ENCODE measurements at places on chromosomes 16 and 17.
A peak's percentile ranks its signal among the peaks of the same experiment; 100 is the strongest.

- no peak for DNase-seq
These were observed 335.1 kb downstream of the CPPED1 start for GRCh38 chr16:12468552-12468951.

DNA sequence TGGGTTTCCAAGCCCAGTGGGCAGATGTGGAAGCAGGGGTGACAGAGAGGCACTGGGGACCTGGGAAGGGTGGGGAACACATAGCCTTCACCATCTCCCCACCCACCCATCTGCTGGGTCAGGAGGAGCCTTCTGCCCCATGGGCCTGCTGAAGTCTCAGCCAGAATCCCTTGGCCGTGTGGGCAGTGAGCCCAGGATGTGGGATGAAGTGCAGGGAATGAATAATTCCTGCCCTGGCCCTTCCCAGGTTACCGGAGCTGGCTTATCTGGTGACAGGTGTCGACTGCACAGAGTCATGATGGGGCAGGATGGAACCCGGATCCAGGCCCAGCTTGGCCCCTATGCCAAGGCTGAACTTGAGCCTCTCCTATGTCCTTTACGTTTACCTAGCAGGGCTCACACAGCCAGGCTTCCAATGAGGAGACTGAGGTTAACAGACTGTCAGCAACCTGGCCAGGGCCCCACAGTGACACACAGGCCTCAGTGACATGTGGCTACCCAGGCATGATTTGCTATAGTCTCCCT, 17.5 kb downstream of the ATP2A3 start:
- no peak for DNase-seq

GRCh38 chr17:6643451-6644125, 2.7 kb downstream of the TXNDC17 start:
- DNase-seq, result no peak

GRCh38 chr17:45048795-45049563, 2.5 kb downstream of the DCAKD start:
- DNase-seq, result no peak

- peak; percentile 69 for DNase-seq
These were observed 4.2 kb downstream of the PITPNA start for GRCh38 chr17:1558401-1558800.

- DNase-seq, result peak; percentile 82
These were observed 46.4 kb downstream of the SLFN5 start for GRCh38 chr17:35289222-35289621.

DNA sequence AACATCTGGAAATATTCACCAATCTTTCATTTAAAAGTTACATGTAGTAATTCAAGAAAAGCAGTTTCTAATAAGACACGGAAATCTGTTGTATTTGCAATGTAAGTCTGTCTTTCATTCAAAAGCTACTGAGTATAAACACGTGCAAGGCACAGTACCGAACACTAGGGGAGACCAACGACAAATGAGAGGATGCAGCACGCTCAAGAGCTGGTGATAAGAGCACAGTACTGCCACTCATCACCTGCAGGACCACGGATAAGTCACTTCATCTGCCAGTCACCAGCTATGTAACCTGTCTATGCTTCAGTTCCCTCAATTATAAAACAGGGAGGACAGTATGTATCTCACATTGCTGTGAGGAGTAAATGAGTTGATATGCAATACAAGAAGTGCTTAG, 67.1 kb downstream of the CLEC18A start:
- peak; percentile 2 for DNase-seq

GRCh38 chr17:42428141-42428944, 5.3 kb upstream of the CAVIN1 start:
- peak; percentile 70 for DNase-seq

- no peak for DNase-seq
These were observed 20.4 kb downstream of the ALOX12B start for GRCh38 chr17:8066841-8067775.

DNA sequence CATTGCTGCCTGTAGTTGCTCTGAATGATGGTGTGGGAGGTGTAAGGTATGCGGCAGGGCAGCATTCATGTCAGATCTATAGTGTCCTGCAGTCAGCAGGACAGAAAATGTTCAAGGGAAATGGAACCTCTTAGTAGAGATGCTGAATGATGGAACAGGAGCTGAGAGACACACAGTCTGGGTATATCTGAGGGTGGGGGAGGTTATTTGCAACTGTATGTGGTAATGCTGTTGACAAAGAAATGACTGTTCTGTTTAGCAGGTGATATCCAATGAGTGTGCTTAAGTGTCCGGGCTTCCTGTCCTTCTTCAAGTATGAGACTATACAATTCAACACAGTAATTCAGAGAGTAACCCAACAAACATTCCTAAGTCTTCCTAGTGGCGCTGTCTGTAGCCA, 46.6 kb downstream of the STH start:
- DNase-seq, result no peak

- no peak for DNase-seq
These were observed 4.4 kb downstream of the CDC27 start for GRCh38 chr17:47184681-47185080.

DNA sequence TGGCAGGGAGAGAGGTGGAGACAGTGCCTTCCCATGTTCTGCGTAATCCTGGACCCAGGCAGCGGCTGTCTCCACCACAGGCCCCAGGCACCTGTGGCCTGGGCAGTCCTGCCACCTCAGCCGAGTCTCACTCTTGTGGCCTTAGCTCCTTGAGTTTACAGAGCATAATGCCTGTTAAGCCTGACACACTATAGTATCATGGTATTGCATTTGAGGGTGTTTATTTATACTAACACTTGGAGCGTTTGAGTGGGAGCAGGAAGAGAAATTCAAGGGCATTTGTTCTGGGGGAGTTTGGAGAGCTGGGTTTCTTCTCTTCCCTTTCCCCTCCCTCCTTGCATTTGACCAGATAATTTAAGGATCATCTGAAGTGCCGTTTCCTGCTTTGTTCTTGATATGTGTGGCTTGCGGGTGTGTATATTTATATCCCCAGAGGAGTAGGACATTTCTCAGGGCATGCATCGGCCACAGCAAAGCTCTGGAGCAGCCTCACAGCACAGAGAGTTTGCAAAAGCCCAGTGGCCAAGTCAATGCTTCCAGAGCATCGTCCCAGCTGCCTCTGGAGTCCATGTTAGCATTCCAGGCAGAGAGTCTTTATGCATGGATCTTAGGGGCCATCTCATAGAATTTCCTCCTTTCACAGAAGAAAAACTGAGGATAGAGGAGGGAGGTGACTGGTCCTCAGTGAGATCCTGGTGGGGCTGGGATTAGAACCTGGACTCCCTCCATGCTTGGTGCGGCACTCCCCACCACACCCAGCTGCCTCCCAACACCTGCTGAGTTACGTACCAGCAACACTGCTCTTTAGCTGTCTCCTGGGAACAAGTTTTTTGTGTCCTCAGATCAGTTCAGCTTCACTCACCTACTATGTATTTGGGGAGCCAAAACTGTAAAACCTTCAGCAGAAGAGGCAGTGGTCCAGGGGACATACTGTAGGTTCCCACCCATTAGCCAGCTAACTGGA, 222.8 kb downstream of the CCDC182 start:
- DNase-seq, result no peak

DNA sequence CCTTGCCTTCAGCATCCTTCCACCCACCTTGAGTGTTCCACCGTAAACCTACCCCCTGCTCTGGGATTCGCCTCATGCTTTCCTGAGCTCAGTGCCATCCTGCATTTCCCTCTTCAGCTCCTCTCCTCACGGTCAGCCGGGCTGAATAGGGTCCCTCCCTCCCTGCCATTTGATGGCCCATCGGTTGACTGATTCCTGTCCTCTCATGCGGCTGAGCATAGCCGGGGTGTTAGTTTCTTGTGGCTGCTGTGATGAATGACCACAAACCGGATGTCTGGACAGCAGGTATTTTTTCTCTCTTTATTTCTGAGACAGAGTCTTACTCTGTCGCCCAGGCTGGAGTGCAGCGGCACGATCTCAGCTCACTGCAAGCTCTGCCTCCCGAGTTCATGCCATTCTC, 44.1 kb upstream of the MGAT5B start:
- no peak for DNase-seq

DNA sequence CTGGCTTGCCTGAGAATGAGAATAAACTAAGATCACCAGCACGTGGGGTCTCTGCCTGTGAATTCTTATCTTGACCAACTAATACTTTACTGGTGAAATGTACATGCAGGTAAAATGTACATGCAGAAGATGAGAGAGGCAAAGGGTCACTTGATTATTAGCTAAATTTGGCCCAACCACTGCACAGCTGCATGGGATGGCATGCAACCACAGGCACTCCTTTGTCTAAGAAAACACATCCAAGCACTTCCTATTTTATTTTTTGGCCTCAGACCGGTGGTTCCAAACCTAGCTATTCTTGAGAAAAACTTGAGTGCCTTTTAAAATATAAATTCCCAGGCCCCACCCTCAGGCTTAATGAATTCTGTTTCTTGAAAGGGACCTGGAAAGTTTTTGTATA, 77.9 kb downstream of the SYCE1L start:
- DNase-seq, result no peak

DNA sequence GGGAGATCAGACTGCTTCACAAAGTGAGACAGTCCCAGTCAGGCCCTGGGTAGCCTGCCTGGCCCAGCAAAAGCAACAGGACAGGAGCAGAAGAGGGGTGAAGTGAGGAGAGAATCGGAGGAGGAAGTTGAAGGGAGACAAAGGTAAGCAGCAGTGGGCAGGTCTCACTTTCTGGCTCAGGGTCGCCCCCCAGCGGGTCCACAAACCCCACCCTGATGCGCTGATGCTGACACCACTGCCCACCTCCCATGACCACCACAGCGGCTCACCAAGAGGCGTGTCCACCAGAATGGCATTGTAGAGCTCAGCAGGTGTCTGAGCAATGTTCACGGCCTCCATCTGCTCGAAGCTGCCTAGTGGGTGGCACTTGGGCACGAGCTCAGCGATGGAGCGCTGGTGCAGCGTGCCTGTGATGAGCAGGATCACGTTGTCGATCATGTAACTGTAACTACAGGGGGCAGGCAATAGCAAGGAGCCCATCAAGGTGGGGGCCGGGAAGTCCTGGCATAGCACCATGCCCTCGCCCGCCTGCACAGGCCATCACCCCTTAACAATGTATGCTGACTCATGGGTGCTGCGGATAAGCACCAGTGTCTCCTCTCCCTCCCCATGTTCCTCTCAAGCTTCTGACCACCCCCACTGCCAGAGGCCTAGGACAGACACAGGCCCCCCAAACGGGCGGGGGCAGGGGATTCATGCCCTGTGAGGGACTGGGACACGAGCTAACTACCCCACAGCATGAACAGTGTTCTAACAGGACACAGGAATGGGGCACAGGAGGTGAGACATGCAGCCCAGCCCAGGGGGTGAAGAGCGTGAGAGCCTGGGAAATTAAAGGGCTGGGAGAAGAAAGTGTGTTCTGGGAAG, 13.6 kb downstream of the HSD11B2 start:
- no peak for DNase-seq

GRCh38 chr17:41391535-41391934, 5.9 kb downstream of the KRT31 start:
- DNase-seq, result no peak

- DNase-seq, result peak; percentile 51
These were observed 12.4 kb downstream of the CCDC47 start for GRCh38 chr17:63760771-63761539.

DNA sequence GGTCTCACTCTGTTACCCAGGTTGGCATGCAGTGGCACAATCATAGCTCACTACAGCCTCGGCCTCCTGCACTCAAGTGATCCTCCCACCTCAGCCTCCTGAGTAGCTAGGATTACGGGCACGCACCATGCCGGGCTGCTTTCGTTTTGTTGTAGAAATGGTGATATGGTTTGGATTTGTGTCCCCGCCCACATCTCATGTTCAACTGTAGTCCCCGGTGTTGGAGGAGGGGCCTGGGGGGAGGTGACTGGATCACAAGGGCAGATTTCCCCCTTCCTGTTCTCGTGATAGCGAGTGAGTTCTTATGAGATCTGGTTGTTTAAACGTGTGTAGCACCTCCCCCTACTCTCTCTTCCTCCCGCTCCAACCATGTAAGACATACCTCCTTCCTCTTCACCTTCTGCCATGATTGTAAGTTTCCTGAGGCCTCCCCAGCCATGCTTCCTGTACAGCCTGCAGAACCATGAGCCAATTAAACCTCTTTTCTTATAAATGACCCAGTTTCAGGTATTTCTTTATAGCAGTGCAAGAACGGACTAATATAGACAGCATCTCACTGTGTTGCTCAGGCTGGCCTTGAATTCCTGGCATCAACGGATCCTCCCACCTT, 6.0 kb downstream of the PDZD9 start:
- no peak for DNase-seq

DNA sequence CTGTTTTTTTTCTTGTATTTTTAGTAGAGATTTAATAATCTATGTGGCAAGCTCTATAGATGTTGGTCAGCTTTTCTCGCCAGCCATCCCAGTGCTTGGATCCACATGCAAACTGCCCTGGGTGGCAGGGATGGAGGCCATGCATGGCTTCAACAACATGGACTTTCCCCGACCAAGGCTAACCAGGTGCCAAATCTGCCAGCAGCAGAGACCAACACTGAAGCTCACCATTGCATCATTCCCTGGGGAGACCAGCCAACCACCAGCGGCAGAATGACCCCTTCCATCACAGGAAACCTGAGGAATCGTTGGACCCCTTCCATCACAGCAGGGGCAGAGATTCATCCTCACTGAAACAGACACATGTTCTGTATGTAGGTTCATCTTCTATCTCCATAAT, 27.7 kb upstream of the ERCC4 start:
- DNase-seq, result no peak

DNA sequence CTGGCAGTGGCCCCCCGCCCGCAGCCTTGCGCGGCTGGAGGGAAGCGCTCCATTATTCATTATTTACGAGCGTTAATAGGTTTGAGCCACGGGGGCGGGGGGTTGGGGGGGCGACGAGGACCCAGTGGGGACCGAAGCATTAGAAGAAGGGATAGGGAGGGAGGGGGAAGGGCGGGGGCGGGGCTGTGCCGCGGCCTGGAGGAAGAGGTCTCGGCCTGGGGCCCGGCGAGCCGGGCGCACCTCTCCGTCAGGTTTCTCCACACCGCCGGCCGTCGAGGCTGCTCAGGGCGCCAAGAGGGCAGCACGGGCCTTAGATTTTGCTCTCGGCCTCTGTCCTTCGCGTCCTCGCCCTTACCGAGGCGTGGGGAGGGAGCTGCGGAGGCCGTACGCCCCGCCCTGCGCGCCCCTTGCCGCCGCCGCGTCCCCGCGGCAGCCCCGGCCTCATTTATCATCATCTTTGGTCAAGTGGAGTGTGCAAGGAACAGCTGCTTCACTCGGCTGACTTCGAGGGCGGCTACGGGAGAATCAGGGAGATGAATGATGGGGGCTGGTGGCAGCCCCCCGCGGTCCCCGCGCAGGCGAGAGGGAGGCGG, 54.2 kb downstream of the SREBF1 start:
- DNase-seq, result no peak

DNA sequence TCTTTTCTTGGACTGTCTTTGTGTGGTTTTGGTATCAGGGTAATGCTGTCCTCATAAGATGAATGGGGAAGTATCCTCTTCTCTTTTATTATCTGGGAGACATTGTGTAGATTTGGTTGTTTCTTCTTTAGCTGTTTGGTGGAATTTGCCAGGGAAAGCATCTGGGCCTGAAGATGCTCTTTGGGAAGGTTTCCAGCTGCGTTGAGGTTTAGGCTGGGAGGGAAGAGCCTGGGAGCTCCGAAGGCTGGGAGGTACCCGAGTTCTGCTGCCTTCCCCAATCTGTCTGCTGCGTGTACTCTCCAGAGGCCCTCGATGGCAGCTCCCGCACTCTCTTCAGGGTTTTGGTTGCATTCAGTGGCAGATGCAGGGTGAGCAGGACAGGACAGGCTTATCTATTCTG, 25.6 kb upstream of the CRISPLD2 start:
- peak; percentile 25 for DNase-seq
